Posterior vena cava (tissue), 2 donors: ENCODE measurements at places on chromosomes 4 and X.

DNA sequence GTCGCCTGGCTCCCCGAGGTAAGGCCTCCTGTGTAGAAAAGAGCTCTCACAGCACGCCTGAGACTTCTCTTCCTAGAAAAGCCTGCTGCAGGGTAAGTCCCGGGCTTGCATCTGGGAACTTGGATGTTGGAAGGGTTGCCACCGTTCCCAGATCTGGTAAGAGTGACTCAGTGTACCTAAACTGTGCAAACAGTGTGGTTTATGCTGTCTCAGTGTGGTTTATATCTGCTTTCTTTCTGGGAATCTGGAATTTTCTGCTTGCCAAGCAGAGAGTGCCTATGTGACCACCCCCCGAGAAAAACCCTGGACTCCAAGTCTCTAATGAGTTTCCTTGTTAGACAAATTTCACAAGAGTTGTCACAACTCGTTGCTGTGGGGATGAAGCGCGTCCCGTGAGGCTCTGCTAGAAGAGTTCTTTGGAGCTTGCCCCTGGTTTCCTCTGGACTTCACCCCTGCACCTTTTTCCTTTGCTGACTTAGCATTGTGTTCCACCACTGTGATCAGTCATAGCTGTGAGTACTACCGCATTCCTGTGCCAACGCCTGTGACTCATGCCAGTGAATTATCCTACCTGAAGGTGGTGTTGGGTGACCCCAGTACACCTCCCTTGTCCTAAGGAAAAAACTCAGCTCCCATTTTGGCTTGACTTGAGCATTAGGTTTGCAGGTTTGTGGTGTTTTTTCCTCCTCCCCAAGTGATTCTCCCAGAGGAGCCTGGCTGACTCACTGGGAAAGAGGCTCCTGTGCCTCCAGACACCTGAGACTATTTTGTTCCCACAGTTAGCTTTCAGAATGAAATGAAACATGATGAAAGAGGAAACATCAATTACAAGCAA, 14.5 kb downstream of the SLC2A9 start:
- no peak for DNase-seq

- no peak for DNase-seq
Observed at GRCh38 chr4:183596067-183596757, 62.8 kb downstream of the RWDD4 start.

DNA sequence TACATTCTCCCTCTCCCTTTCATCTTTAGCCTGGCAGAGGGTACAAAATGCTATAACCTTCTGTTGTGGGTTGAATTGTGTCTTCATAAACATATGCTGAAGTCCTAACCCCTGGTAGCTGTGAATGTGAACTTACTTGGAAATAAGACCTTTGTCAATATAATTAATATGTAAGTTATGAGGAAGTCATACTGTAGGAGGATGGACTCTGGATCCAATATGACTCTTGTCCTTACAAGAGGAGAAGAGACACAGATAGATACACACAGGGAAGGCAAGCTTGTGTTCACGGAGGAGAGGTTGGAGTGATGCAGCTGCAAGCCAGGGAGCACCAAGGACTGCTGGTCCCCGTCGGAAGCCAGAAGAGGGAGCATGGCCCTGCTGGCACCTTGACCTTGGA, 94.7 kb downstream of the SLC2A9 start:
- DNase-seq, result no peak

GRCh38 chr4:87939978-87940690, 35.4 kb upstream of the SPP1 start:
- DNase-seq, result no peak

- no peak for DNase-seq
Observed at GRCh38 chr4:19752599-19752998, 499.1 kb upstream of the SLIT2 start.

GRCh38 chr4:54661169-54661568, 3.4 kb downstream of the KIT start:
- DNase-seq, result no peak

GRCh38 chr4:182193311-182193710, 49.9 kb upstream of the TENM3 start:
- no peak for DNase-seq

DNA sequence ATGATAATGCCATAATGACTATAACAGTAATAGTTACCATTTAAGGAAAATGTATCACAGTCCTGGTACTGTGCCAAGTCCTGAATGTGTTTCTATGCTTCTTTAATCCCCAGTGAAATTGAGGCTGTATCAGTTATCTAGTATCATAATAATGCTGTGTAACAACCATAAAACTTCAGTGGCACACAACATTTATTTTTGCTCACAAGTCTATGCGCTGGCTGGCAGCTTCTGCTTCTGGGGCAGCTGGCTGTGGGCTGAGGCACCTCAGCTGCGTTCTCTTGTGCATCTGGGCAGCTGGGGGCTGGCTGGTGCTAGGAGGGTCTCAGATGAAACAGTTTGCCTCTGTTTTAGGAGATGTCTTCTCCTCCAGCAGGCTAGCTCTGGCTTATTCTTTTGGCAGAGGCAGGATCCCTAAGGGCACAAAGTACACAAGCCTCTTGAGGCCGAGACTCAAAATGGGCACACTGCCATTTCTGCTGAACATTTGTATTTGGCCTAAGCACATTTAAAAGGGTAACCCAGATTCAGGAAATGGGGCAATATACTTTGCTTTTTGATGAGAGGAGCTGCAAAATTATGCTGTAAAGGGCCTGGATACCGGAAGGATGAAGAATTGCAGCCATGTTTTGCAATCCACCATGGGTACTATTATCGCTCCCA, 62.6 kb upstream of the DHX15 start:
- DNase-seq, result no peak

DNA sequence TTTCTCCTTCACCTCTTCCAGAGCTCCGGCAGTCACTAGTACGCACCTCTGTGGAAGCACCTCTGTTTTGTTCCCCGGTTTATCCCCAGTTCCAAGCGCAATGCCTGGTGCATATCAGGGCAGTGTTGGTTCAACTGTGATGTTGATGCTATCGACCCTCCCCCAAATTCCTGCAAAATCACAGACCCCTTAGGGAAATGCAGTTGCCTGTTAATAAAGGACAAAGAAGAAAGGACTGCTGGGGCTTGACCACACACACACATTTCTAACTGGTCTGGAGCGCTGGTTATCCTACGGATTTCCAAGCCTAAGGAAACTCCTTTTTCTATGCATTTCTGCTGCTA, 530 bp upstream of the NMU start:
- DNase-seq, result no peak

DNA sequence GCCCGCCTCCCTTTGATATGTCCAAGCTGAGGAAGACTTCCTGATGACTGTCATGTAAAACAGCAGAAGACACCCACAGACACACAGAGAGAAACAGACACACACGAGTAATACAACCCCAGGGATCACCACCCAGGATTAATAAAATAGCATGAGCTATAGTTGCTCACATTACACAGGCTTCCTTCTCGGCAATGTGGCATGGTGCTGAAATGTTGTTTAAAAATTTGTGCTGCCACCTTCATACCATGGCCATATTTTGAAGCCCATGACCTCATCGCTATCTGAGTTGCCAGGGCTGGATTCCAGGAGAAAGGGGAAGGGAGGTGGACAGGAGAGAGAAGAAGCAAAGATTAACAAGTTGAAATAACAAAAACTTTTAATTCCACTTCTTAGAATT, 111.7 kb downstream of the SYNPO2 start:
- no peak for DNase-seq

GRCh38 chr4:89823416-89823815, 13.5 kb downstream of the SNCA start:
- no peak for DNase-seq

DNA sequence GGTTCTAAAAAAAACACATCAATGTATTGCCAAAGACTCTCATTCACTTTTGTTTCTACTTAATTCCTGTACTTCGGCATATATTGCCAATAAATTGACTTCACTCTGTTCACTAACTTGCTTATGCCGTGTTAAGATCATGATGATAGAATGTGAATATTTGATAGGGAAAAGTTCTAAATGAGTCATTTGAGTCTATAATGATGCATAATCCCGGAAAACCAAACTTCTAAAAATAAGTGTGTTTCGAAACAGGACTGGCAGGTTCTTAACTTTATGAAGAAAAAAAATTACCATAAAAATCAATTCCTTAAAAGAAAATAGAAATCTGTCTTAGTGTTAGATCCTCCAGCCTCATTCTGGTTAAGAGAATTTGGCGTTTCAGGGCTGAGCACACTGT, 387.5 kb upstream of the FTHL17 start:
- no peak for DNase-seq

- DNase-seq, result no peak
Observed at GRCh38 chr4:76963131-76963750, 13.7 kb downstream of the SEPTIN11 start.

DNA sequence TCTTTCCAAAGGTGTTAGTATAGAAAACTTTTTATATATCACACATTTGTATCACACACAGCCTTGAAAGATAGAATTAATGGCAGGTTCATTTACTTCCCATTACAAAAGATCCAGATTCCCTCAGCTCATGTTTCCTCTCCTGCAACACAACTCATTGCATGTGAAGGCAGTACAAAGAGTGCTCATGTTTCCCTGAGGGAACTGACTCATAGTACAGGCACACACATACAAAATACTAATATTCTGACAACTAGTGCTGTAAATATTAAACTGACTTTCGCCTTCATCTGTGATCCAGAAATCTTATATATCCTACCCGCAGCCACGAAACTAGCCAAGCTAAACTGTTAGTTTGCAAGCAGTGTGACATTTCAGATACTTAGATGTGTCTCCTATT, 819.8 kb upstream of the PCDH7 start:
- DNase-seq, result no peak

- DNase-seq, result no peak
Observed at GRCh38 chr4:41509451-41509866, 28.5 kb upstream of the LIMCH1 start.

DNA sequence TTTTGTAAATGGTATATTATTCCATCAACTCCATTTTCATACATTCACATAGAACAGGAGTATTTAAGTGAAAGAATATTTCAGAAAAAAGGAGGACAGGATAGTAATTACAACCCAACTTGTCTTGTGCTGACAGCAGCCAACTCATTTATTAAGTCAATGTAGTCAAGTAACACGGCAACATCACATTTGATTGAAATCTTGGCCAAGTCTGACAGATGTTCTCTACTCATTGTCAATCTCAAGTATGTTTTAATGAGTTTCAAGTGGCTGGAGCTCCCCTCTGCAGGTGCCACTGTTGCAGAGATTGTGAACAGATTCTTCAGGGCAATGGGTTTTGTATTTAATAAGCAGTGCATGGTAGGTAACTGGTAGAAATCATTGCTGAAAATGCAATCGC, 332.5 kb downstream of the C4orf33 start:
- no peak for DNase-seq

DNA sequence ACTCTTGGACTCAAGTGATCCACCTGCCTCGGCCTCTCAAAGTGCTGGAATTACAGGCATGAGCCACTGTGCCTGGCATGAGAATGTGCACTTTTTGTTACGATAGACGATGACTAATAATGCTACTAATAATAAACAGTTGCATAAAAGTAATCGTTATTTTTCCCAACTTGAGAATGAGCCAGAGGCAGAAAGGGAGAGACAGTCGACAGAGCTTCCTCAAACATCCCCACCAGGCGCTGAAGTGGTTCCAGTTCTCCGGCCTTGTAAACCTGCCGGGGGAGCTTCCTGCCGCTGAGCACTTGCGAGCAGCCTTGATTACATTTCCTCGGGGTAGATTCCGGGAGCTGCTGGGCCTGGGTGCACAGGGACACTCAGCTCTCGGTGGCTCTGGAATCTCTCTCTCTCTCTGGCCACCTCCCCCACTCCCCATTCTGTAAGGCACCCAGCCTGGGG, 8.9 kb upstream of the HTRA3 start:
- no peak for DNase-seq
